ENCODE measurements at places on chromosomes 16 and 17. TPM values are rescaled to one million over a fixed set of nuclear protein-coding genes. Genes with fewer than 3 reads are reported as not detected.

Gene RHBDF1
- 20.3 TPM for total RNA-seq

- peak; percentile 89 for DNase-seq
Measured at GRCh38 chr16:11009027-11009755, 64.8 kb downstream of the CLEC16A start.

DNA sequence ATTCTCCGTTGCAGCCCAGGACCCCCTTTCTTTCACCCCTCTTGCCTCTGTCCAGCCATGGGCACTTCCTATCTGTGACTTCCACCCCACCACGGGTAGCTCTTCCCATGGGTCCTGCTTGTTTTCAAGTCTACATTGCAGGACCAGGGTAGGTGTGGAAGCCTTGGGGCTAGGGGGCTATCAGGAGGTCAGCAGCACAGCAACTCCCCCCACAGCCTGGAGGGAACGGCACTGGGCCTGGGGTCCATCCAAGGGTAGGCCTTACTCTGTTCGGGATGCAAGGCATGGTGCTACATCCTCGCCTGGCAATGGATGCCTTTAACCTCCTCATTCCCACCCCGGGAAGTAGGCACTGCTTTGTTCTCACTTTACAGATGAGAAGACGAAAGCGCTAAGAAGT lies 109.3 kb downstream of the IRX5 start:
- no peak for DNase-seq

DNA sequence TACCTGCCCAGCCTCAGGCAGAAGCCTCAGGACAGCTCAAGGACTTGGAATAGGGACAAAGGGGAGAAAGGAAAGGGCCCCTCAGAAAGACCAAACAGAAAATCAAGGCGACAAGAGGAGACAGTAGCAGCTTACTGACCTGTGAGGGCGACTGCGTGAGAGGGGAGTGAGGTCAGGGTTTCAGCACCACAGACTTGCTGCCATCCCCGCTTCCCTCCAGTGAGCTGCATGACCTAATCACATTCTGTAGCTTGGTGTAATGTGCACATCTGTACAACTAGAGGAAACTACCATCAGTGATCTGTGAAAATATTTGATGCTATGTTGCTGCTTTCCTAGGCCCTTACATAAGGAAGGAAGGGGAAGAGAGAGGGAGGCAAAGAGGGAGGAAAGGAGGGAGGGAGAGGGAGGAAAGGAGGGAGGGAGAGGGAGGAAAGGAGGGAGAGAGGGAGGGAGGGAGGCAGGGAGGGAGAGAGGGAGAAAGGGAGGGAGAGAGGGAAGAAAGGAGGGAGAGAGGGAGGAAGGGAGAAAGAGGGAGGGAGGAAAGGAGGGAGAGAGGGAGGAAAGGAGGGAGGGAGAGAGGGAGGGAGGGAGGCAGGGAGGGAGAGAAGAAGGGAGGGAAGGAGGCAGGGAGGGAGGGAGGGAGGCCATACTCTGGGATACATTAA lies 404.9 kb upstream of the CDH5 start:
- DNase-seq: no peak

Gene MYH13
- total RNA-seq: not detected

Gene RAC3
- total RNA-seq: 27.5 TPM

GRCh38 chr16:64724339-64724738 lies 397.5 kb downstream of the CDH11 start:
- DNase-seq: no peak

DNA sequence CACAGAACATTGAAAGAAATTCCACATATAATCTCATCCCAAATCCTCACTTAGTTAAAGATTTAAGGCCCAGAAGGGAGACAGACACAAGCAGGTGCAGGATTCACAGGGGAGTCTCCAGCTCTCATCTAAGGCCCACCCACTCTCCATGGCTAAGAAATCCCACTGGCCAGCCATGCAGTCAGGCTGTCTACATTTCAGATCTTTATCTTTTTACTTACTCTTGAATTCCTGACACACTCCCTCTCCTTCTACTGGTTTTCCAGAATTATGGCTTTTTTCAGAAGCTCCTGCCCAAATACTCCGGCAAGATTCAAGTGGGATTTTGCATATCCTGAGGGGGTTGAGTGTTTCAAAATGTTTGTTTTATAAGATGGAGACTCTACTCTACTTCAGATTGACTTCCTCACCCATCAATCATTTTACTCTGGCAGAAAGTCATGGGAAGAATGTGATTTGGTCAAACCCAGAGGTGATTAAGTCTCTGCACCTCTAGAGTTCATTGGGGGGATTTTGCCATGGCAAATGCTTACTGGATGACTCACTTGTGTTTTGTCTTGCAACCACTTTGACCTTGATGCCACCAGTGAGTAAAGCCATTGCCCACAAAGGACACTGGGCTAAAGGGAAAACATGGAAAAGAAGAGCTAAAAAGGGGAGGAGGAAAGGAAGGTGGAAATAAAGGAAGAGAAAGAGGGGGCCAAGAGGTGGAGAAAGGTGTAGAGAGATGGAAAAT lies 688.8 kb upstream of the SALL1 start:
- DNase-seq: peak; percentile 58

DNA sequence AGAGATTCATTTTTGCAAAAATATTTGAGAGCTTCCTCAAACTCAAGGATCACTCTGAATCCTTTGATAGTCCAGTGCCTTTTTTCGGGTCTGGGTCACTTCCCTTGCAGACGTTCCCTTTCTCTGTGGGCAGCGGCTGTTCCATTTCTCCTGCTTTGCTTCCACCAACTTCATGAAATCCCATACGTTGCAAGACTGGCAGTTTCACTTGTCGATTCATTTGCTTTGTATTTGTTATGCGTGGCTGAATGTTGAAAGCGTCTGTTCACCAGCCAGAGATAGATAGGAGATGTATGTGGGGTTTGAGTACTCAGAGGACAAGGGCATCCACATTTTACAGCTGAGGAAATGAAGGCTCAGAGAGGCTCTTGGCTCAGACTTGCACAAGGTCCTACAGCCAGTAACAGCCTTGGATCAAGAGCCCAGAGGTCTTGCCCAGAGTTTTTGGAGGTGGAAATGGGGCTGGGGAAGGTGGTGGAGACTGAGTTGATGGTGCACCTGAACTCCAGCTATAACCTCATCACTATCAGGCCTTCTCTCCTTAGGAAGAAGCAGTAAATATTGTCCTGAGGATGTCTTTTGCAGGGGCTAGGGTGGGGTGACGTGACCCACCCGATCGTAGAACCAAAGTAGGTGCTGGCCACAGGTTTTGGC lies 1.3 kb upstream of the CCDC102A start:
- DNase-seq: no peak

- DNase-seq: peak; percentile 16
Measured at GRCh38 chr17:43907425-43907981, at the start of gene MPP2. MPP2 (minus strand) TSS chr17:43907536; CDS start chr17:43904460, 3,076 bp downstream.

DNA sequence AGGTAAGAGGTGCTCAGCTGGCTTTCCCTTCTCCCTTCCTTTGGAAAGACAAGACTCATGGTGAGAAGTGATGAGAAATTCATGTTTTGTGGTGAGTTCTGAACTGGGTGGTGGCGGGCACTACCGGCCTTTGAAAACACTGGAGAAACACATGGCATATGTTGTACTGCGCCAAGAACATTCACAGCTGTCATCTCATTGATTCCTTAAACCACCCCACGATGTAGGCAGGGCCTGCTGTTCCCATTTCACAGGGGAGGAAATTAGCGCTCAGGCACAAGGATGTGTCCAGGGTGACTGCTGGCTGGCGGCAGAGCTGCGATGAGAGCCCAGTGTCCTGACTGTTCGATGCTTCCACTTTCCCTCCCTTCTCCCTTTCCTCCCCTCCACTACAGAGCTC lies 1.6 kb upstream of the DOC2B start:
- no peak for DNase-seq

Gene SGCA
- not detected for total RNA-seq

DNA sequence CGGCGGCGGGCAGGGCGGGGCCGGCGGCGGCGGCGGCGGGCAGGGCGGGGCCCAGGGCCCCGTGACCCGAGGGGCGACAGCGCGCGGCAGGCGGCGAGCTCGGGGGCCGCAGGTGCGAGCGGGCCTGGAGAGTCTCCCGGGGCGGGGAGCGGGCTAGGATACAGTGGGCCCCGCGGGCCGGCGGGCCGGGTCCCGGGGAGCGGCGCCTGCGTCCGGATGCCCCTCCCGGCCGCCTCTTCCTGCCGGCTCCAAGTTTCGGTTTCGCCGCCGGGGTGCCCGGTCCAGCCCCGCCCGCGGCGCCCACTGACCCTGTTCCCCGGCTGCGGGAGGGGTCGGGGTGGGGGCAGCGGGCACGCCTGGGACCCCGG lies at the start of gene RNF213:
TSS of gene RNF213 (plus strand) at position 62 of the 368 bp plus-strand sequence. CDS start 2,830 bp downstream, outside the sequence.
- DNase-seq: no peak

DNA sequence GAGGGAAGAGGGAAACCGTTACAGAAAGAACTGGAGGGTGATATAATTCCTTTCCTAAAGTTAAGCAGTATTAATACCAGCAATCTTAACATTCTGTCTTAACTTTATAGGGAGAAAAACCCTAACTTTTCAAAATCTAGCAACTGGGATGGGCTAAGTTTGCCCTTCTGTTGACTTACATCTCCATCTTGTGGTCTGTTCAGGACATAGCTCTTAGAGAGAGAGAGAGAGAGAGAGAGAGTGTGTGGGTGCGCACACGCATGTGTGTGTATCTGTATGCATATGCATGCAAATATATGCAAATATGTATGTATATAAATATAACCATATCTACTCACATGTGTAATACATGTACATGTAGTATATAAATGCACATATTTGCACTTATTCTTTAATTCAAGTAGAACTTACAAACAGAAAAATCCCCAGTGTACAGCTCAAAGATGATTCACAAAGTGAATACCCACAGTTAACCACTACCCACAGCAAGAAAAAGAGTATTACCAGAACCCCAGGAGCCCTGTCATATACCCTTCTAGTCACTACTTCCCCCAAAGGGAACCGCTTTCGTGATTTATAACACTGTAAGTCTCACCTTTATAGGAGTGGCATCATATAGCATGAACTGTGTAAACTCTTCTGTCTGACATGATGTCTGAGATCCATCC lies 46.5 kb downstream of the STX8 start:
- DNase-seq: peak; percentile 29

DNA sequence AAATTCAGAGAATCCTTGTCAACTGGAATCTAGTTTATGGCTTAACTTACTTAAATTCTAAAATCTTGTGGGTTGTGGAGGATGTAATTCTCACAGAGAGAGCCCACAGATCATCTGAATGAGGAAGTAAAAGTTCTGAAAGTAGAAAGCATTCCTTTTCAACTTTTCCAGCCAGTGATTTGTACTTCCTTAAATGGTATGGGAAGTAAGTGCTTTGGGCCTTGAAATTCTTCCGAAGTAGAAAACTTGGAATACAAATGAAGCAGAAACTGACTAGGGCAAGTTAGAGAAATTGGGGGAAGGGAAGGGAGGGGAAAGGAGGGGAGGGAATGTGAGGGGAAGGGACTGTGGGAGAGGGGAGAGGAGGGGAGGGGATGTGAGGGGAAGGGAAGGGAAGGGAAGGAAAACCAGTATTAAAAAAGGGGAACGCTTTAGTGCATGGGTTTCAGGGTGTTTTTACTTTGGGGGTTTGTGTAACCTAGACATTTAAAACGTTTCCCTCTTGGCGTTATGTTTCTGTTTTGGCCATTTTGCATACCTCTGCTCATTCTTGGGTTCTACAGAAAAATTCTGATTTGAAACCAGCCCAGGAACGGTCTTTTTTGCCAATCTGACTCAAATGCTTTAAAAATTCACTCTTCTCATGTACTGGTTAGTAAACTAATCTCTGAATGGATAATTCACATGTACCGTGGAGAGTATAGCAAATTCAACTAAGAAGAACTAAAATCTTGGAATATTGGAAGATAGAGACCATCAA lies 15.5 kb upstream of the SNTB2 start:
- no peak for DNase-seq

- no peak for DNase-seq
Measured at GRCh38 chr17:29140631-29141513, 39.3 kb downstream of the MYO18A start.

DNA sequence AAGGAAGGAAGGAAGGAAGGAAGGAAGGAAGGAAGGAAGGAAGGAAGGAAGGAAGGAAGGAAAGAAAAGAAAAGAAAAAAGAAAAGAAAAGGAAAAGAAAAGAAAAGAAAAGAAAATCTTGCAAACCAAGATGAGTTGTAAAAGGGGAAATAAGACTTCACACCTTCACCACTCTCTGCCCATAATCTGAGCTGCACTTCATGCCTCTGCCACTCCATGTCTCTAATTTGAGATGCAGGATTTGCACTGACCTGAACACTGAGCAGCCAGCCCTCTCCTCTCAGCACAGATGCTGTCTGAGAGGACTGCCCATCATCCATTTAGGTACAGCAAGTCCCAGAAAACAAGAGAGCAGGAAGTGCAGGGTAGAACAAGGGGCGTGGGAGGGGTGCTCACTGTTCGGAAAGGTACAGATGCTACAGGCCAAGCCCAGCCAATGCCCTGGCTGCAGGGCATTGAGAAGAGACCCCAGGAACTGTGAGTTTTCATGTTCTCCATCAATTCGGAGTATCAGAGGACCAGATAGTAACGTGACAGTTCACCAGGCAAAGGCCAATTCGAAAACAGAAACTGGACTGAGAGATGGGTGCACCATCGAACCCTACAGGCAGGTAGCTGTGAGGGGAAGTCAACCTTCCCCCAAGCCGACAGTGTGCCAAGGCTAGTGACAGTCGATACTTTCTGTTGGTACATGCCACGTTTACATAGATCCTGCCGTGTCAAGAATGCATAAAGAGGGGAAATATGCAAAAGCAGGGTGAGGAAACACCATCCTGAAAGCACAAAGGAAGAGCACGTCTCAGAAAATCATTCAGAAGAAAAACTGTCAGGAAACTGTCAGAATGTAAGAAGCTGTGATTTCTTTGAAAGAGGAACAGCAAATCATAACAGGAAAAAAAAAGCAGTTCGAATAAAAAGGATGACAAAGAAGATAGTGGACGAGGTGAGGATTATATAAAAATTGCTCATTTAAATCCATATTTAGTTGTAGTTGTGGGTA lies 142.0 kb upstream of the RCVRN start:
- no peak for DNase-seq

DNA sequence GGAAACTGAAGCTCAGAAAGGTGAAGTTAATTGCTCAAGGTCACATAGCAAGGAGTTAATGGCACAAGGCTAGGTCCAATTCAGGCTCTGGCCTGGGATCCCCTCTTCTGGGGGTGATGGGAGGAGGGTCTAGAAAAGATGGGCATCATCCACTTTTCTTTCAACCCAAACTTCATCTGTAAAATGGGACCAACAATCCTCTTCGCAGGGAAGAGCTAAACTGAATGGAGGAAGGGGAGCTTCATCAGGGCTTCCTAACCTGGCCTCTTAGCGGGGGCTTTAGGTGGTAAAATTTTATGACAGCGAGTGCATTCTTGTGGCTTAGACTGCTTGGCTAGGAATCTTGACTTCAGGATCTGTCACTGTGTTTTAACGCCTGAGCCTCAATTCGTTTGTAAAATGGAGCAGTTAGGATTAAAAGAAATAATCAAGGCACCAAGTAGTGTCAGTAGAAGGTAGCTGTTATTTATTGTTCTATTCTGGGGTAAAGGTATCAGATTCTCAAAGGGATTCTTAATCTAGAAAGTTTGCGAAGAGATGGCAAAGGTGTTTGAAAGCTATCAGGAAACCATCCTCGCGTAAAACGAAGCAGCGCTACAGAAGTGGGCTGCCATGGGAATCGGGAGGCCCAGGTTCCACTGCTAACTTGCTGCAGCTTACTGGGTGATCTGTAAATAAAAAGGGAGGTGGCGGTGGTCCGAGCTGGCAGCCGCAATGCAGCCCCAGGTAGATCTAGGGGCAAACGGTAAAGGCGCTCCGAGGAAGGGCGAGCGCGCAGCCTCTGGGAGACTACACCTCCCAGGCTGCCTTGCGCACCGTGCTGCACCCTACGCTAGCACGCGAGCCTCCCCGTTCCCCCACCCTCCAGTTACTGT lies 1.5 kb upstream of the SRCAP start:
- no peak for DNase-seq

GRCh38 chr16:66948134-66948836 lies 12.8 kb upstream of the CES3 start:
- DNase-seq: peak; percentile 55

Measured in foreskin keratinocyte (primary cell).